Muscle of arm (tissue), 14 donors: ENCODE measurements at places on chromosomes 6 and 20. TPM values are rescaled to one million over a fixed set of nuclear protein-coding genes. Genes with fewer than 3 reads are reported as not detected.

The RNF182 gene
- polyA plus RNA-seq = 0.91 TPM

The HCK gene
- polyA plus RNA-seq = 5.1 TPM

The MPIG6B gene
- 0.82 TPM for polyA plus RNA-seq

The FAXC gene
- polyA plus RNA-seq = 9.0 TPM

The CLIC1 gene
- polyA plus RNA-seq = 112 TPM

The TBXT gene
- polyA plus RNA-seq = not detected

The NMBR gene
- polyA plus RNA-seq = not detected

The CFAP206 gene
- not detected for polyA plus RNA-seq

The CST5 gene
- not detected for polyA plus RNA-seq

The SLC32A1 gene
- not detected for polyA plus RNA-seq

The PRRT1 gene
- polyA plus RNA-seq = 1.5 TPM

The TFAP2A gene
- not detected for polyA plus RNA-seq

The BNIP5 gene
- polyA plus RNA-seq = 0.12 TPM
